ENCODE measurements at places on chromosomes 12 and 14.

GRCh38 chr12:50162230-50162629 lies 4.9 kb downstream of the CERS5 start:
- DNase-seq = no peak

DNA sequence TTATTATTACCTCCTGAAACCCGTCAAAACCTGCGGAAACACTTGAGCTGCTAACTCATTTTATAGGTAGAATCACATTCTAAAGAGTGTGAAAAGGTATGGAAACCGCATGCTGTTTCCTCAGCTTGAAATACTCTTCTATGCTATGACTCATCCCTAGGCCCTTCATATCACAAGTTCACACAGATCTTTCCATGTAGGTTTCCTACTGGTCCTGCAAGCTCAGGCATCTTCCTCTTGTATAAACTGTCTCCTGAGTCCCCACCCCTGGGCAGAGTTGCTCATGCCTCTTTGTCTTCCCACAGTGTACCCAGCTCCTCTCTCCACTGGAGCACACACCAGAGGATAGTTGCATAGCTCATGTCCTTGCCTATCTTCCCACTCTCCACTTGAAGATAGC lies 84.7 kb downstream of the CMAS start:
- no peak for DNase-seq

DNA sequence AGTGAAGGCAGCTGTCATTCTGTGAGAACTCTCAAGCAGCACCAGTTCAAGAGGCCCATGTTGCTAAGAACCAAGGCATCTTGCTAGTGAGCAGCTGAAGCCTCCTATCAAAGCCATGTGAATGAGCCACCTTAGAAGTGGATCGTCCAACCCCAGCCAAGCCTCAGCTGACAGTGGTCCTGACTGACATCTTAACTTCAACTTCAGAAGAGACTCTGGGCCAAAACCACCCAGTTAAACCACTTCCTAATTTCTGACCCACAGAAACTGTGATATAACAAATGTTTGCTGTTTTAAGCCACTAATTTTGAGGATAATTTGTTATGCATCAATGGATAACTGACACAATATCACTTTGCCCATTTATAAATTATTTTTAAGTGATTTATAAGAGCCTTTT lies 256.0 kb downstream of the RPAP3 start:
- no peak for DNase-seq

GRCh38 chr14:95237121-95237957 lies 80.0 kb upstream of the DICER1 start:
- no peak for DNase-seq

DNA sequence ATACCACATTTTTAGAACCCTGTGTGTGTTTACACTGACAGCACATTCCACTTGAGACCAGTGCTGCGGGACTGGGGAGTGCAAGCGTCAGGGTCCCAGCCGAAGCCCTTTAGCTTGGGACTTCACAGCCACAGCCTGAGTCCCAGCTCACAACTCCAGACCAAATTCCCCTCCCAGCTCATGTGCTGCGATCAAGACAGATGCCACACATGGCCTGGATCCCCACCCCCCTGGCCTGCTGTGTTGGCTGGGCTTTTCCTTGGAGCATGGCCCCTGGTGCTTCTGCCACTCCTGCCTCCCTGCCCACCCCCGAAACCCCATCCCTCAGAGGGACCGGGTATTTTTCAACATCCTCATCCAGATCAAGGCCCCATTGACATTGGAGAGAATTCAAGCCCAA lies 63.7 kb downstream of the WDR20 start:
- no peak for DNase-seq

DNA sequence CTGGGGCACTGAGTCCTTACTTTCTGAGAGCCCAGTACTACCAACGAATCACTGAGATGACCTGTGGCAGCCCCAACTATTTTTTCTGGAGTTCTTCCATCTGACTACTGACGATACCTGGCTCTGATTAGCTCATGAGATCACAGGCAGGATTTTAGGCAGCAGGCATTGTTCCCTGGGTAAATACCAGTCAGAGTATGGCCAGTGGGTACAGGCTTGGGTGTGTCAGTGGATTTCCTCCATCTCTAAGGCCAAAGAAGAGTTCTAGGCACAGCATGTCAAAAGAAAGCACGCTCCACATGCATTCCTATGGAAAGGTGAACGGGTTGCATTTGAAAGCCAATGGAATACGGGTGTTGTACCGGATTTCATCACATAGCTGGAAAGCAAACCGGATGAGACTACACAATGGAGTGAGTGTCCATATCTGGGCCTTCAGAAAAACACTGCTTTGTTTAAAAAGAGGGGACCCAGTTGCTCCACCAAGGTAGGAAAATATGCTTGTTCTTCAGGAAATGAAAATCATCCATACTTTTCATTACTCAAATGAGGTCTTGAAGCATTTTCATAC lies 55.0 kb downstream of the PAX9 start:
- no peak for DNase-seq

DNA sequence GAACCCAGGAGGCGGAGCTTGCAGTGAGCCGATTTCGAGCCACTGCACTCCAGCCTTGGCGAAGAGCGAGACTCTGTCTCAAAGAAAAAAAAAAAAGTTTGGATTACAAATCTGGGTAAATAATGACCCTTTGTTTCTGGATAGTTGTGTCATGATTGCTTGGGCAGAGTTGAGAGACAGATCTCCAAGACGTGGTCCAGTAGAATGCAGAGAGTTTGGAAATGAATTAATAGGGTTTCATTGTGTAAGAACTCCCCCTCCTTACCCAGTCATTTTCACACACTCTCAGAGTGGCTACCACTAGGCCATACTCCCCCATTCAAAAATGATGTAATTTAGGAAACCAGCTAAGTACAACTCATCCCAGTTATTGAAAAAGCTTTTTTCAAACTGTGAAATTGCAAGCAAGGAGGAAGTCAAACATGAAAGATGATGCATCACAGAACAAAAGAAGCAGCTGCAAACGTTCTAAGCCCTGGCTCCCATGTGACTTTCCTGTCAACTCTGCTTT lies 1331.9 kb downstream of the AACS start:
- no peak for DNase-seq

DNA sequence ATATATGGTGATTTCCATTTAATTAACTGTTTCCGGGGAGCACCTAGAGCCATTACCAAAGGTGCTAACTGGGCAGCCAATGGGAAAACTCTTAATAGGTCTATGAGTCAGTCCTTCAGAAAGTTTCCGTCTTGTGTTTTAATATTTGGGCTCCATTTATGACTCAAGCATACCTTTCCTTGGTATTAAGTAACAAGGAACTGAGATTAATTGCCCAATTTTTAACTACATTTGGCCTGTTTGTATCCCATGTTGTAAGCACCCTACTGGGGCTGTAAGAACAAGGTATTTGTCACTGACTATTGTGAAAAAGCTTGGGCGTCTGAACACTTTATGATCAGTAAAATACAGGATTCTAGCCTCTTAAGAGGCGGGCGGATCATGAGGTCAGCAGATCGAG lies 62.8 kb upstream of the FOXN3 start:
- no peak for DNase-seq

DNA sequence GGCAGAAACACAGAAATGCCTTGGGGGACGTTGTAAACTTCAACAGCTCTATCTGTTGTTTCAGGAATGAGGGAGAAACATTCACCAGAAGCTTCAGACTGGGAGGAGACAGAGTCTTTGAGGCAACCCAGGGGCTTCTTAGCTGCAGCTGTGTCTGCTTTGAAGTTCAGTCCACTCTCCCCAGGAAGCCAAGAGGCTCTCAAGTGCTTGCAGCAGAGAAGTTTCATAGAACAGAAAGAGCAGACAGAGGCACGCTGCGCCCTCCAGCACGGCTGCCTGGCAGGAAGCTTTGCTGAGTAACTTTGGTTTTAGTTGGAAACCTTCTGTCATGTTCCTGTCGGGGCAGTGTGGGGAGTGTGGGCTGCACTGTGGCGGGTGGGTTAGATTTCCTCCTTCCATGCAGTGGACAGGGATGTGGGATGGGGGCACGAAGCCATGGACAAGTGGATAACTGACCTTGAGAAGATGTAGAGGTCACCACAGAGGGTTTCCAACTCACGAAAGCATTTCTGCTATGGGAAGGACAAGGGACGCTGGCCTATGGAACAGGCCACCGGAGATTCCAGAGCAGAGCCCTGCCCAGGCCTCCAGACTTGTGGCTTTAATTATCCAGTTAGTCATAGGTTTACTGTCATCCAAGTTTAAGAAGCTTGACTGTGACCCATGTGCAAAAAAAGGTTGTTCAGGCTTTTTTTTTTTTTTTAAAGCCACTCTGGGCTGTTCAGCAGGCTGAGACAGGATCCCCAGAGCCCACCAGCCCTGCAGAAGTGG lies 107.7 kb downstream of the ARF6 start:
- peak; percentile 95 for DNase-seq

- no peak for DNase-seq
Measured at GRCh38 chr12:31999692-32000091, 40.5 kb downstream of the RESF1 start.

DNA sequence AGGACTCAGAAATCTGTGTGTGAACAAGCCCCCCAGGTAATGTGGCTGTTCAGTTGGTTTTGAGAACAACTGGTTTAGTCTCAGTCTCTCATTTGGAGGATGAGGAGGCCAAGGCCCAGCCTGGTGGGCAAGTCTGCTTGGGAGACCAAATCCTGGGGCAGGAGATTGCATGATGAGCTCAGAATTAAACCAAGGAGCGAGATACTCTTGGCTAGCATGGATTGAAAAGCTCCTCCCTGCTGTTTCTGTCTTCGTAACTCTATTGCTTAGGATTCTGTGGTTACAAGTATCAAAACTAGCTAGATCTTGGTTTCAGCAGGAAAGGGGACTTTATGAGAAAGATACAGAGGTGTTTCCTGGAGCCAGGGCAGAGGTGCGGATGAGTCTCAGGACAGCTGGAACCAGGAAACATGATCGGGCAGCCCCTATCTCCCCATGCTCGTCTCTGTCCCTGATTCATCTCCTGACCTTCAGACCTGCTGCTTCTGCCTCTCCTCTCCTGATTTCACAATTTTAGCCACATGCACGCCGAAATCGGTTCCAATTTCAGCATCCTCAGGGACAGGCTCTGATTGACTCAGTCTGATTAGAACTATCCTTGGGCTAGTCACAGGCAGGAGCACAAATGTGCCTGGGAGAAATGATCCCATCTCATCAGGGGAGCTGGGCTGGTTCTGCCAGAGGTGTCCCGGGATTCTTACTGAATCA lies 40.2 kb upstream of the RIN3 start:
- DNase-seq = no peak

GRCh38 chr12:20268121-20268732 lies 100.1 kb upstream of the PDE3A start:
- DNase-seq = no peak

- no peak for DNase-seq
Measured at GRCh38 chr14:23297611-23298277, 4.9 kb downstream of the PPP1R3E start.

DNA sequence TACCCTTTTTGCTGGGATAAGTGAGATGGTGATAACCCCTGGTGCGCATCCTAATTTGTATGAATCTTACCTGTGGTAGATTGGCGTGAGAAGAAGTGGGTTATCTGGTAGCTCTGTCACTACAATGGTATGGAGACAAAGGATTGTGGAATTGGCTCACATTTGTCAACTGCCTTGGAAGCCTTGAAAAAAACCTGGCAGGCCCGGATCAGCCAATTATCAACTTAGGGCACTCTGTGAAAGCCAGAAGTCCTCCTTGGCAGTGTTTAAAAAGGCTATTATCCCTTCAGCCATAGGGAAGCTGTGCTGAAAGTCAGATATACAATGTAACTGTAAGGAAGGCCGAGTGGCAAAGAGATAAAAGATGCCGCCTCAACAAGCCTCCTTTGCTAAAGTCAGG lies 56.5 kb downstream of the WASHC3 start:
- DNase-seq = no peak

DNA sequence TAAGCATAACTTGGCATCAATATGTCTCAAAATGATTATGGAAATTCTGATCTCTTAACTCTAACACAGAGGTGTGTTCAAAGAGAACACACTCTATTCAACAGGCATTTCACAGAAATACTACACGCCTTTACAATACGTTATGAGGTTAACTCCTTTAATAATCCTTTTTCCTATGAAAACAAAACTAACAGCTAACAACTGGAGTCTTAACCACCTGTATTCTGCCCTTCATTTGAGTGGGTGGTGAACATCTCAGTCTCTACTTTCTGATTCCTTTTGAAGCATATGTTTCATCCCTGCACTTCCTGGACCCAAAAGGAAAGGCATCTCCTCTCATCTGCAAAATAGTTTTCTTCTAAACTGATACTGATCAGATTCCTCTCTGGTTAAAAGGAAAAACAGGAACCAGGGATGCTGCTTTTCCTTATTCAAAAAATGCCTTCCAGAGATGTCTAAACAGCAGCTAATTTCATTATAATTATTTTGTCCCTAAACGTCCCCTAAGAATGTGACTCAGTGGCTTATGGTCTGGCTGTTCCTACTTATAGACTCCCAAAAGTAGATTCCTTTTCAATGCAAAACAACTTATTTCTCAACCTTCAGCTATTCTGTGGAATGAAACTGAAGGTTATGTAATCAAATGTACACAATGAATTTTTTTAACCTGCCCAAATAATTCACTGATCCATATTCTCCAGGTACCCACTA lies 24.1 kb downstream of the ITPR2 start:
- DNase-seq = no peak

- DNase-seq = no peak
Measured at GRCh38 chr12:111363578-111363977, 5.3 kb downstream of the PHETA1 start.

DNA sequence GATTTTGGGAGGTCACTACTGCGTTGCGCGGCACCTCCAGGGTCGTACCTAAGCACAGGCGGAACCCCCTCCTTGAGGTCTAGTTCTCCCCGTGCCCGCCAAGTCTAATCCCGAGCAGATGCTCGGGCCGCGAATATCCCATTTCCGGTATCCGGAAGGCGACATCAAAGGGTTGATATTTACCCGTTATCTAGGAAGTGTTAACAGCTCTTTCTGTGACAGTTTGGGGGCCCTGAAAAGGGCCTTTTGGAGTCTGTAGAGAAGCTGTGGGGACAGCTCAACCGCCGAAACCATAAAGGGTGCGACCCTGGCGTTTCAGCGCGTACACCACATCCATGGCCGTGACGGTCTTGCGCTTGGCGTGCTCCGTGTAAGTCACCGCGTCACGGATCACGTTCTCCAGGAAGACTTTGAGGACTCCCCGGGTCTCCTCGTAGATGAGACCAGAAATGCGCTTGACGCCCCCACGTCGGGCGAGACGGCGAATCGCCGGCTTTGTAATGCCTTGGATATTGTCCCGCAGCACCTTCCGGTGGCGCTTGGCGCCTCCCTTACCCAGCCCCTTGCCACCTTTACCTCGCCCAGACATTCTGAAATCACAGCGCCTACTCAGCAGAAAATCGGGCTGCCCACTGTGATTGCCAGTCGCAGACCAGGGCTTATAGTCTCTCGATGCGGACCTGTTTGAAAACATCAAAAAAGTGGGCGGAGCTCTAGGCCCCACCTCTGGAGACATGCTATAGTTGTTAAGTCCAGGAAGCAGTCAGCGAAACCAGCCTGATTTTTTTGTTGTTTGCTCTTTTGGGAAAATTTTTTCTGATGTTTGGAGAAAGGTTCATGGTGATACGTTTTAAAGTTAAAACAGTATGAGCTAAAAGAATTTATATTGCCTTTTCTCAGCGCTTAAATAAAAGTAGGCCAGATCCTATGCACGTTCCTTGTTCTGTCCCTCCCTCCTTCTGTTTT lies 32.5 kb downstream of the WBP11 start:
- peak; percentile 98 for DNase-seq

Data from ELF-1 (cell line).